Jurkat, Clone E6-1 (cell line): ENCODE measurements at places on chromosomes 16 and 17.

GRCh38 chr16:12097523-12098428, 121.2 kb downstream of the SNX29 start:
- no peak for DNase-seq

DNA sequence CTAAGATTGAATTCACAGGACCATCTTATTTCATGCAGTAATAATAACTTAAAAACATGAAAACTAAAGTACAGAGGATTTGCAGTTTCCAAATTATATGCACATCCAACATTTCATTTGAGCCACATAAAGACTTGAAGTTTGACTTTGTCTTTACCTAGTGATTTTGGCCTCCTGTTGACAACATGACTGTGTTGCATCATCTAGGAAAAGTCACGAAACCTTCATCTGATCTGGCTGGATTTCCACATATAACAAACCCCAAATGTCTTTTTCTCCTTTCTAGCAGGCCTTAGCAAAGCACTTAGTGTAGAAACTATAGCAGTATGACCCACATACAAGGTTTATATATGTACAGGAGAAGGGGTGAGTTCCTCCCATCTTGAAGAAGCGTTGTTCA, 406.5 kb upstream of the CDH5 start:
- DNase-seq = no peak

DNA sequence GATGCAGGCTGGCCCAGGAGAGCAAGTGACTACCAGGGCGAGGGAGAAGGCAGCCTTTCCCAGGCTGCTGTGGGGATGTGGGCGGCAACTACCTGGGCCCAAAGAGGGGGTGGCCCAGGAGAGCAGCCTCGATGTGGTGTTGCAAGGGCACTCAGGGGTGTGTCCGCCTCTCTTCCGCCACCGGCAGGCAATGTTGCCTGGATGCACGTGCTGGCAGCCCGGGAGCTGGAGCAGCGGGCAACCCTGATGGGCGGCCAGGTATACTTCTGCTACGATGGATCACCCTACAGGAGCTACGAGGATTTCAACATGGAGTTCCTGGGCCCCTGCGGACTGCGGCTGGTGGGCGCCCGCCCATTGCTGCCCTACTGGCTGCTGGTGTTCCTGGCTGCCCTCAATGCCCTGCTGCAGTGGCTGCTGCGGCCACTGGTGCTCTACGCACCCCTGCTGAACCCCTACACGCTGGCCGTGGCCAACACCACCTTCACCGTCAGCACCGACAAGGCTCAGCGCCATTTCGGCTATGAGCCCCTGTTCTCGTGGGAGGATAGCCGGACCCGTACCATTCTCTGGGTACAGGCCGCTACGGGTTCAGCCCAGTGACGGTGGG, 2.7 kb downstream of the HSD3B7 start:
- no peak for DNase-seq

GRCh38 chr17:41919840-41920579, 1.3 kb upstream of the ACLY start:
- no peak for DNase-seq

DNA sequence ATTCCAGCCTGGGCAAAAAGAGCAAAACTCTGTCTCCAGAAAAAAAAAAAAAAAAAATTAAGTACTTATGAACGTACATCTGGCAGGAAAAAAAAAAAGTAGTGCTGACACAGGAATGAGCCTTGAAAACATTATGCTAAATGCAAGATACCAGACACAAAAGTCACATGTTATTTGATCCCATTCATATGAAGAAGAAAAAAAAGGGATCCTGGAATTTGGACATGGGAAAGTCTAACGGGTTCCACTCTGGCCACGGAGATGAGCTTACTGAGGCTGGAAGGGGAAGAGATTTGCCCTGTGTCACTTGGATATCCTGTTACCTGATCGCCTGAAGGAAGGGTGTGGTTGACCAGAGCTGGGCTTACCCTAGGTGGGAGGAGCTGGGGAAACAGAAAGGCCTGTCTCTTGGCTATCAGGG, 251.9 kb downstream of the PARN start:
- no peak for DNase-seq

DNA sequence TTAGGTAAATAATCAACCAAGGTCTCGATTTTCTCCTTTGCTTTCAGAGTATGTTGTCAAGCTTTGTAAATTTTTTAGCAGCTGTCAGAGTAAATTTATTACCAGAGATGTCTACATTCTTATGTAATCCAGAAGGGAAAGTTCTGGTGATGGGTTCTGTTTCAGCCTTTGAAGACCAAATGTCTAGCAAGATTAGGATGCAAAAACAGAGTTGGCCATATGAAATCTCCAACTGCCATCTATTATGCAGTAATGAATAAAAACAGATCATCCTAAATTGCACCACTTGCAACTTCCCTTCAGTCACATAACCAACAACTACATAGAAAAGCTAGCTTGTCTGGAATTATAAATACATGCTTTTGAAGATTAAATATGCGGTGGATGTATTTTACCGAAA, 826.8 kb upstream of the KIF2B start:
- no peak for DNase-seq

- DNase-seq = no peak
Measured at GRCh38 chr16:84182104-84182503, 4.8 kb downstream of the TAF1C start.
